ENCODE measurements at places on chromosomes 4 and X.

GRCh38 chr4:83875437-83875836 is 339.5 kb downstream of the GPAT3 start:
- DNase-seq = no peak

GRCh38 chr4:151486168-151486567 is 77.2 kb downstream of the FHIP1A start:
- no peak for DNase-seq

- DNase-seq = no peak
Measured at GRCh38 chrX:10537308-10537707, 83.1 kb downstream of the MID1 start.

DNA sequence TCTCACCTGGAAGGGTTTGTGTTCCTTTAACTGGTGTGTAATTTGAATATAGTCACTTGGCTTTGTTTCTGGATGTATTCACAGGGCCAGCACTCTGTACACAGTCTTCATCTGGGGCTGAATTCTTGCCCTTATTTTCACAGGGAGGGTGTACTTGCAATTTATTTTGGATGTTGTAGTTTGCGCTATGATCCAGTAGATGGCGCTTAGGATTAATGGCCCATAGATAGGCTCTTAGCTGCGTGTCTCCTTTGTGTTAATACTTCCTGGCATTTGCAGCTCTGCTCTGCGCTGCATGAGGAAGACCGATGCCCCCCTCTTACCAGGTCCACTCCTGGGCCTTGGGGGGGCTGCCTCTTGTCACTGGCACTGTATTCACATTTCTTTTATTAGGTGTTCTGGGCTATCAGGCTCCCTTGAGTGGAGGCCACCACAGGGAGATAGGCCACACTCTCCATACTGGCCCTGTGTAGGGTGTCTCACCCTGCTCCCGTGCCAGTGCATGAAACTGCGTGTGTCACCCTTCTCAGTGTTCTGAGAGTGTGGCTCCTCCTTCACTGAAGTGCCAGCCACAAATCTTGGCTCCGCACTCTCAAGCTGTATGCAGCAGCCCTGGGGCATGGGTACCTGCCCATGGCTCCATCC is 562.2 kb downstream of the ZIC3 start:
- DNase-seq = peak; percentile 6

- DNase-seq = no peak
Measured at GRCh38 chrX:50697691-50698090, 116.3 kb downstream of the SHROOM4 start.

DNA sequence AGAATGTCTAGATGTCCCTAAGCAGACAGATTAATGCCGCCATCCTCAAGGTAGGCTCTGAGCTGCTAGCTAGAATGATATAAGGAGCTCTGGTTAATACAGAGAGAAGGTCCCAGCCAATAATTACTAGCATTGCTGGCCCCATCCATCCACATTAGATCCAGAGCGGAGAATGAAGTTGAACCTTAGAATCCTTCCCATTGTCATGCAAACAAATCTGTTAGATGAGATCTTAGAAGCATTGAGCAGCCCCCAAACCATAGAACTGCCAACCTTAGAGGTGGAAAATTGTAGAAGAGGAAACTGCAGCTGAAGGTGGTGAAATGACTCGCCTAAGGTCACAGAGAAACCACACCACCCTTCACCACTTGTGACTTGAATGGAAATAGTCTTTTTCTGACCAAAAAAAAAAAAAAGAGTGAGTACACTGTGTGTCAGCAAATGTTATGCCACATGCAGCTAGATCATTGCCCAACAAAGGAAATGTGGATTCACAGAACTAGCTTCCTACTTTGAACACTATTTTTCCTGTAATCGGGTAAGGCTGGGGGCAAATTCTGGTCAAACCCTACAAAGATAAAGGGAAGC is 162.1 kb downstream of the SMIM20 start:
- DNase-seq = peak; percentile 41

- no peak for DNase-seq
Measured at GRCh38 chrX:123084797-123085196, 99.3 kb upstream of the GRIA3 start.

DNA sequence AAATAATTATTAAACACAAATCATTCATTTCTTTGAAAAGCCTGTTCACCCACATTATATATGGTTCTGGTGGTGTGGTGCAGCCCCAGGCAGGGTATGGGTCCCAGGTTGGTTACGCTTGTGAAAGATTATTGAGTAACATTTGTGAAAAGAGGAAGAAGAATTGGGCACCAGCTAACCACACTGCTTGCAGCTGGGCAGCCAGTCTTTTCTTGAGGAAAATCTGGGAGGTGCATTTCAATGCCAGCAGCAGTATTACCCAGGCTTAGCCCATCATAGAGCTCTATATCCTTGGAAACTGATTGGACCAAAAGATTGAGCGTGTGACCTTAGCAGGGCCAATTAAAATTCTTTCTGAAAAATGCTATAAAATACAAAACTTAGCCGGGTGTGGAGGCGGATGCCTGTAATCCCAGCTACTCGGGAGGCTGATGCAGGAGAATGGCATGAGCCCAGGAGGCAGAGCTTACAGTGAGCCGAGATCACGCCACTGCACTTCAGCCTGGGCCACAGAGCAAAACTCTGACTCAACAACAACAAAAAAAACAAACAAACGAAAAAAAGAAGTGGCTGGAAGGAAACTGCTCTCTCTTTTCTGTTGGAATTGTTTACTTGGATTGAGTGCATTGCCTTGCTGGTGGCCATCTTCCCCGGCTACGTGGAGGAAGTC is 9.7 kb upstream of the PLAC8 start:
- no peak for DNase-seq

DNA sequence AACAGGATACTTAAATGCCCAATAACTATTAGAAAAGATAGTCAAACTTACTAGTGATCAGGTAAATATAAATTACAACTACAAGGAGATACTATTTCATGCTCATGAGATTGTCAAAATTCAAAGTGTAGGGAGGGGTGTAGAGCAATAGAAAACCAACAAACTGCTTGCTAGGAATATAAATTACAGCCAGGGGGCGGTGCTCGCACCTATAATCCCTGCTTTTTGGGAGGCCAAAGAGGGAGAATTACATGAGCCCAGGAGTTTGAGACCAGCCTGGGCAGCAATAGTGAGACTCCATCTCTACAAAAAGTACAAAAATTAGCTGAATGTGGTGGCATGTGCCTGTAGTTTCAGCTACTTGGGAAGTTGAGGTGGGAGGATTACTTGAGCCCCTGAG is 556.5 kb upstream of the NR3C2 start:
- DNase-seq = no peak

DNA sequence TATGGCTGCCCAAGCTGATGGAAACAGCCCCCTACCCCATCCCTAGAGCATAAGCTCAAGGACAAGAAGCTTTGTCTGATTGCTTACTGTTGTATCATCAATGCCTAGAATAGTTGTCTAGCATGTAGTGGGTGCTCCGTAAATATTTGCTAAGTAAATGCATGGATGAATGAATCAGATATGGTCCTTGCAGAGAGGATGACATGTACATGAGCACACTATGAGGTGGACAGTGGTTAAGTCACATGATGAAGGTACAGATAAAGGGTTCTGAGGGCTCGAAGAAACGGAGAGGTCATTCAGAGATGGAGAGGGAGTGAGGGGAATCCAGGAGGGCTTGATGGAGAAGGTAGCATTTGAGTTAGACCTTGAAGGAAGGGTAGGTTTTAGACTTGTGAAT is 214.2 kb downstream of the RBMX2 start:
- no peak for DNase-seq

DNA sequence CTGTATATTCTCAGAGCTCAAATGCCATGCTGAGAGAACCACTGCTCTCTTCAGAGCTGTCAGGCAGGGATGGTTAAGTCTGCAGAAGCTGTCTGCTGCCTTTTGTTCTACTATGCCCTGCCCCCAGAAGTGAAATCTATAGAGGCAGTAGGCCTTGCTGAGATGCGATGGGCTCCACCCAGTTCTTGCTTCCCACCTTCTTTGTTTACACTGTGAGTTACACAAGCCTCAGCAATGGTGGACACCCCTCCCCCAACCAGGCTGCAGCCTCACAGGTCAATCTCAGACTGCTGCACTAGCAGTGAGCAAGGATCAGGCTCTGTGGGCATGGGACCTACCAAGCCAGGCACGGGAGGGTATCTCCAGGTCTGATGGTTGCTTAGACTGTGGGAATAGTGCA is 271.6 kb downstream of the CENPC start:
- DNase-seq = no peak

DNA sequence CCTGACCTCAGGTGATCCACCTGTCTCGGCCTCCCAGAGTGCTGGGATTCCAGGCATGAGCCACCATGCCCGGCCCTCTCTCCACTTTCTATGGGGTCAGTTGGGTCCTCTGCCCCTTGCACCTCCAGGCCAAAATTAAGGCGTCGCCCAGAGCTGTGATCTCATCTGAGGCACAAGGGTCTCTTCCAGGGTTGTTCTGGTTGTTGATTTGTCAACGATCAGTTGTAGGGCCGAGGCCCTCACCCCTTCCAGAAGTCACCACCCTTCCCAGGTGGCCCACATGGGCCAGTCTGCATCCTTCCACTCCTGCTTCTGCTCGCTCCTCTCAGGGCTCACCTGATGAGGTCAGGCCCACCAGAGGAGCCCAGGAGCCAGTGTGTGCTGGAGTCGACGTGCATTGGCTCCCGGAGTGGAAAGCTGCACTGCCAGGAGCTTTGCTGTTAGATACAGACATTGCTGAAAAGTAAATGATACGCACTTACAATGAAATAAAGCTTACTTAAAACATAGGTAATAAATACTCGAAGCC is 14.3 kb upstream of the TMEM271 start:
- no peak for DNase-seq

- no peak for DNase-seq
Measured at GRCh38 chr4:14583331-14583730, 418.9 kb upstream of the CPEB2 start.

- no peak for DNase-seq
Measured at GRCh38 chr4:4869731-4870571, 10.5 kb downstream of the MSX1 start.

GRCh38 chr4:158810487-158811215 is 41.8 kb downstream of the FNIP2 start:
- no peak for DNase-seq

DNA sequence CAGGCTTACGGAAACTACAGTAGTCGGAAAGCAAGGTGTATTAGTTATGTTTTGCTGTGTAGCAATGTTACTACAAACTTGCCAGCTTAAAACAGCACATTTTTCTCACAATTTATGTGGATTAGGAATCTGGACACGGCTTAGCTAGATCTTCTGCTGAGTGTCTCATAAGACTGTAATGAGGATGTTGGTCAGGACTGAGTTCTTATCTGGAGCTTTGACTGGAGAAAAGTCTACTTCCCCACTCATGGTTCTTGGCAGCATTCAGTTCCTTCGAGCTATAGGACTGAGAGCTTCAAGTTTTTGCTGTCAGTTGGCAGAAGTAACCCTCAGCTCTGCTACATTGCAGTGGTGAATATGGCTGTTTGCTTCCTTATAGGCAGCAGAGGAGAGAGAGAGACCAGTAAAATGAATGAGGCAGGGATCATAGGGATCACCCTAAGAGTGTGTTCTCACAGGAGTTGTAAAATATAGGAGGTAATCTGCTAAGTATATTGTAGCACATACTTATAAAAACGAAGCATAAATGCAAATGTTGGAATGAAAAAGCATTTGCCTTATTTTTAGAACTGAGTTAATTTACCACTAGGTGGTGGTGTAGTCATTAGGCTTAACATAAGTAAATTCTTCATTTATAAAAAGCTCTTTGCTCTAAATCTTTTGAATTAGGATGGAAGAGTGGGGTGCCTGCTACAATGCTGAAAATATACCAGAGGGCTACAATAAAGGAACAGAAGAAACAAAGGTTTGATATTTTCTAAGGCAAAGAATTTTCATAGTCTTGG is 38.6 kb downstream of the ALG13 start:
- no peak for DNase-seq

DNA sequence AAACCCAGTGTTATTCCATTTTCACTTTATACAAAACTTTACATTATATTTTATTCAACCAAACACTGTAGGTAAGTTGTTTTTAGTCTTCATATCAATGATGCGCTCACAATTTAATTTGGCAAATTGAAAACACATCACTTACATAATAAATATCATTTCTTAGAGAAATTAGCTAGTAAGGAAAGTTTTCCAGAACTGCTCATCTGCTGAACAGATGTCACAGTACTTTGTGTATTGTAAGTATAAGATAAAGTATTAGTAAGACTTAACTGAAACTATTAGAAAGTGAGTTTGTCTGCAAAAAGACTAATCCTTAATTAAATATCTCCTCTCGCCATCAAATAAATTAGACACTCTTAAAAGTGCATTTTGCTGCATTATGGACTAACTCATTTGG is 108.7 kb upstream of the PACRGL start:
- no peak for DNase-seq

GRCh38 chr4:71239365-71239764 is 99.5 kb upstream of the SLC4A4 start:
- no peak for DNase-seq

- DNase-seq = no peak
Measured at GRCh38 chrX:9890681-9891091, 76.5 kb upstream of the CLDN34 start.

DNA sequence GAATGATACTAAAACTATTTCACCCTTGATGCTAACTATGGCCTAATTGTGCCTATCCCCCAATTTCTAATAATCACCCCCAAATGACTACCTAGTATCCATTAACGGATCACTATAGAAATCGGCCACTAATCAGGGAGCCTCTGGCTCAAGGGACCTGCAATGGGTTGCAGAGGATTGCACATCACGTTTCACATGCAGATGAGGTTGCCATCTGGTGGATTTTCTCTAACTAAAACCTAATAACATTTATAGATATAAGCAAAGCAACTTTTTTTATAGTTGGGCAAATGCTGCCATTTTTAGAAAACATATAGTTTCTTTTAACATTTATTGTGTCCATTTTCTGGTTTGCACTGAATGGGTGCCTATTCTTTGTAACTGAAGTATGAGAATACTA is 28.3 kb upstream of the ALG13 start:
- no peak for DNase-seq

DNA sequence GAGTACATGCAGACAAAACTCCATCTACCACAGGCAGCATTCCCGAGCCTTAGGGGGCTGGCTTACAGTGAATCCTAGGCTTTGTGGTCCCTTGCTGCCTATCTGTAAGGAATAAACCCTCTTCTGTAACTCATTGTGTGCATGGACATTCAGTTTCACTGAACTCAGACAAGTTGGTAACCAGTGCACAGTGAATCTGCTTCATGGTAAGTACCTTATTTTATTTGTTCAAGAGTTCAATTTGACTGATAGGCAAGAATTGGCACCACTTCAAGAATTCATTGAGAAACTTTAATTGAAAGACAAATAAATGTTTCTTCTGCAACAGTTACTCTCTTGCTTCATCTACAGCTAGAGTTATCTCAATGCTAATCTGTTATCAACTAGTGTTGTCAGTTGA is 57.2 kb upstream of the PRRG1 start:
- DNase-seq = no peak

GRCh38 chr4:38224850-38225249 is 264.7 kb downstream of the PTTG2 start:
- no peak for DNase-seq
